Sciatic nerve (tissue), 2 donors: ENCODE measurements at places on chromosomes 6 and 20.

DNA sequence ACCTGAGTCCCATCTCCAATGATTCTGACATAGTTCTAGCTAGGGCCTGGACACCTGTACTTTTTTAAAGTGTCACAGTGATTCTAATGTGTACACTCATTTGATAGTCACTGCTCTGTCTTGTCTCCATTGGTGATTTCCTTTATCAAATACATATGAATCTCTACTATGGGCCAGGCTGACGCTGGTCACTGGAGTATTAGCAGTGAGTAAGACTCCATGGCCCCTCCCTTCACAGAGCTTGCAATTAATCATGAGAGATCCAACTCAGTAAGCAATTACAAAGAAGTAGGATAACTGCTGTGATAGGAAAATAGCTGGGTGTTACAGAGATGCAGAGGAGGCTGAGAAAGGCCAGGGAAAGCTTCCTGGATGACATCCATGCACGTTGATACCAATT lies 19.3 kb upstream of the SASH1 start:
- no peak for DNase-seq

- DNase-seq, result no peak
These were observed 29.6 kb downstream of the GSS start for GRCh38 chr20:34925981-34926380.

GRCh38 chr6:56505512-56506260 lies 137.0 kb downstream of the DST start:
- DNase-seq, result no peak

- DNase-seq, result no peak
These were observed 77.4 kb downstream of the SMOC2 start for GRCh38 chr6:168518348-168518745.

DNA sequence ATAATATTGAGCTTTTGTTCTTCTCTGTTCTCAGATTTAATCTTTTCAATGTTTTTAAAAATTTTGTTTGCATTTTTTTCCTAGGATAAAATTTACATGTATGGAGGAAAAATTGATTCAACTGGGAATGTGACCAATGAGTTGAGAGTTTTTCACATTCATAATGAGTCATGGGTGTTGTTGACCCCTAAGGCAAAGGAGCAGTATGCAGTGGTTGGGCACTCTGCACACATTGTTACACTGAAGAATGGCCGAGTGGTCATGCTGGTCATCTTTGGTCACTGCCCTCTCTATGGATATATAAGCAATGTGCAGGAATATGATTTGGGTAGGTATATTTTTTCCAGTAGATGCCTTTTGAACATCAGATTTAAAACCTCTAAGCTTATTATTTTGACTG lies 89.8 kb downstream of the ATRN start:
- DNase-seq, result no peak
